Fibroblast of skin of left biceps (primary cell): ENCODE measurements at places on chromosomes 11 and 22.

DNA sequence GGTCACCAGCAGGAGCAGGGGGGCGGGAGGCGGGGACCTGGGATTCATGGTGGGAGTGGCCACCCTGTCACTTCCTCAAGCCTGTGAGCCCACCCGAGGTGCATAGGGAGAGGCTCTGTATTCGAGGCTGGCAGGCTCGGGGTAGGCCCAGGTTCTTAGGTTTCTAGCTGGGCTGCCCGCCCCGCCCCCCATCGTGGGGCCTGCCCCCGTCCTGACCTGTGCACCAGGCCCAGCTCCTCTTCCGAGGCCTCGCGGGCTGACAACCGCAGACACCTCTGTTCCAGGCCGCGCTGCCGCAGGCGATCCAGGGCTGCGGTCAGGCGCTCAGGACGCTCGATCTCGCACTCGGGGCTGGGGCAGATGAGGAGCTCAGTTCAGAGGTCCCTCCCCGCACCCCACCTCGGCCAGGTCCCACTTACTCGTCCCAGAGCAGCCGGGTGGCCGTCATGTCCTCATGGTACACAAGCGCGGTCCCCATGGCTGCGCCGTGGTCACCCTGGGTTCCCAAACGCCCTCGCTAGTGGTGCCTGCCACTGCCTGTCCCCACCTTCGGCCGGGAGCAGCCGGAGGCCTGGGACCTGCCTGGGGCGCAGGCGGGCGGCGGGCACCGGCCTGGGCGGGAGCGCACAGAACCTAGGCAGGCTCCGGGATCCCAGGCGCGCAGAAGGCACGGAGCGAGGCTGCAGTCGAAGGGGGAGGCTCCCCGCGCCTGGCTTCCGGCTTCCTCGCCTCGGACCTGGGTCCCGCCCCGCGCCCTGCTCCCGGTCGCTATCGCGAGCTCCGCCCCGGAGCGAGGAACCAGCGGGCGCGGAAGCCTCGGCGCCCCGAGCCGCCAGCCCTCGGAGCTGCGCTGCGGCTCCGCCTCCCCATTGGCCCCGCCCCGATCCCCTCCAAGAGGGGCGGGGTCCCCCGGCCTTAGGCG lies at the start of gene HDAC10:
Gene HDAC10, minus strand, starts transcription at position 711 of the 922 bp plus-strand sequence. Its CDS starts 233 bp downstream, at position 478.
- no peak for DNase-seq

GRCh38 chr11:115279813-115280761 lies 224.1 kb downstream of the CADM1 start:
- no peak for DNase-seq

GRCh38 chr11:67542169-67542568 lies 18.9 kb upstream of the CABP2 start:
- no peak for DNase-seq

GRCh38 chr11:46492532-46492931 lies 101.0 kb upstream of the CHRM4 start:
- no peak for DNase-seq

GRCh38 chr11:21861314-21861713 lies 331.6 kb upstream of the ANO5 start:
- DNase-seq = no peak

DNA sequence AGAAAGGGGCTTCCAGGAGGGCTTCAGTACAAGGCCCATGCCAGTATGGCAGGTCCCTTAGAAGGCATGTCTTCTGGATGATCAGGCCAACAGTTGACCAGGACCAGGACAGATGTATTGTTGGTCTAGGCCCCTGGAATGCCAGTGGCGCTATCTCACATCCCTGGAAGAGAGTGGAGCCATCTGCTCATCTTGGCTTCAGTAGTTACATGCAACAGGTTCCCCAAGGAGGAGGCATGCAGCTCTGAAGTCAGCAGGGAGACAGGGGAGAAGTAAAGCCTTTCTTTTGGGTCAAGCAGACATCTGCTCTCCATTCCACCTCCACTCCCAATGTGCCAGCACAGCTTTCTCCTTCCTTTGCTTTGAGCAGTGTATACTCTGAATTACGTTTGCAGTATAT lies 244.1 kb downstream of the KIRREL3 start:
- no peak for DNase-seq

GRCh38 chr11:73239111-73239521 lies 21.0 kb downstream of the P2RY2 start:
- no peak for DNase-seq

GRCh38 chr22:43540529-43540923 lies 128.7 kb downstream of the MPPED1 start:
- DNase-seq = no peak

DNA sequence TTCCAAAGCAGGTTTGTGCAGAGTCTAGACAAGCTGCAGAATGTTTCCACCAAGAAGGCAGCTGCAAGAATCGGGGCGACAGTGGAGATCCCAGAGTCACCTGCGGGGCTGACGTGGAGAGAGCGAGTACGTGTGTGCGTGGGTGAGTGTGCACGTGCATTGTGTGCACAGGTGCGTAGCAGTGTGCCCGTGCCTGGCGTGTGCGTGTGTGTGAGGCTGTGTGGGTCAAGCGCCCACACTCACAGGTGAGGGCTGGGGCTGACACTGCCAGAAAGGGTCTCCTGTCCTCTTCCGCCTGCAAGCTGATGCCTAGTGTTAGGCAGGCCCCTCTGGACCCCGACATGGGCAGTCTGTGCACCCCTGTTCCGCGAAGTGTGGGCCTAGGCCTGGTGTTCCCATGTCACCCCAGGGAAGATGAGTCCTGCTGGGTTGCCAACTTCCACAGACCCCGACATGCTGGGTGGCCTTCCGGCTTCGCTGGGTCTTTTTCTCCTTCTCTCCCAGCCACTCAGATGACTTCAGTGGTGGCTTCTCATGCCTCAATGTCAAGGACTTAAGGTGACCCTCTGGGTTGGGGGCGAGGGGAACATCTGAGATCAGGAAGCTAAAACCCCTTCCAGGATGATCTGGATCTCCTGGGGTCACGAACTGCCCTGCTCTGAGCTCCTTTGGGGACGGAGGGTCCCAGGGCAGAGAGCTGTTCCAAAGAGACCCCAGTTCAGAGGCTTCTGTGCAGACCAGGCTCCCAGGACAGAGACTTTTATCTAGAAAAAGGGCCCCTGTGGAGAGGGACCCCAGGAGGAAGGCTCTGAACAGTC lies 10.4 kb upstream of the SYT8 start:
- no peak for DNase-seq

GRCh38 chr11:121450401-121450800 lies 1.7 kb upstream of the SORL1 start:
- DNase-seq = no peak

- DNase-seq = no peak
Observed at GRCh38 chr11:8389029-8389996, 125.6 kb upstream of the LMO1 start.

DNA sequence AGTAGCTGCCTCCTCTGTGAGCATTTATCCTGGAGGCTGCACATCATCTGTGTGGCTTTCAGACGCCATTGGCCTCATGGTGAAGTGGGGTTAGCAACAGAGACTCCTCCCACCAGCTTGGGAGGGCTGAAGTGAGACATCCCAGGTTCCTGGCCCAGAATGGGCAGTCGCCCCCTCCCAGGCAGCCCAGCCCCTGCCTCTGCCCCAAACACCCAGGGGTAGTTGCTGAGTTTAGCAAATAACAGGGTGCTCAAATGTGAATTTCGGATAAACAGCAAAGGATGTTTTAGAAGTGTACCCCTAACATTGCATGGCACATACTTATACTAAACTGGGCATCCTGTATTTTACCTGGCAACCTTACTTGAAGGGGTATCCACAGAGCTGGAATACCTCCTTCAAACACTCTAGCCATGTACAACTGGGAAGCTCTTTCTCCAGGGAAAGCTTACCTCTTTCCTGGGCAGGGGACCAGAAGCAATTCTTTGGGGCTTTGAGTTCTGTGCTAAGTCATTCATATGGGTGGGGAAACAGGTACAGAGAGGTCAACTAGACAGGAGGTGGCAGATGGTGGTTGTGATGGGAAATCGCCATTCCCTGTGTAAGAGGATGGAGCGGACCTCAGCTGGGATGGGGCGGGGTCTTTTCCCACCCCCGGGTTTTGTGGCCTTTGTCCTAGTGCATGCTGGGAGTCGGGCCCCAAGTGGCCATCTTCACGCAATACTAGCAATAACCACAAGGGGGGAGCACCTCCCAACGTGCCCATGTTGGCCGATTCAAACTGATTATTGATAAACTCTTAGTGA lies 19.3 kb downstream of the MTFP1 start:
- no peak for DNase-seq

GRCh38 chr11:93196816-93197379 lies 893 bp downstream of the SLC36A4 start:
- no peak for DNase-seq

- DNase-seq = no peak
Observed at GRCh38 chr11:61749591-61750217, 2.7 kb upstream of the MYRF start.

DNA sequence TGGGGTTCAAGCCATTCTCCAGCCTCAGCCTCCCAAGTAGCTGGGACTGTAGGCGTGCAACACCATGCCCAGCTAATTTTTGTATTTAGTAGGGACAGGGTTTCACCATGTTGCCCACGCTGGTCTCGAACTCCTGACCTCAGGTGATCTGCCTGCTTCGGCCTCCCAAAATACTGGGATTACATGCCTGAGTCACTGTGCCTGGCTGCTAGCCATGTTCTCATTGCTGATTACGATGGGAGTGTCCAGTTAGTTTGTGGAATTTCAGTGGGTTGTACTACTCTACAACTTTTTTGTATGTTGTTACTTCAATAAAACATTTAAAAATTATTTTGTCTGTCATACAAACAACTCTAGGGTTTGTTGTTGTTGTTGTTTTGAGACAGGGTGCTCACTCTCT lies 4.8 kb upstream of the VPS11 start:
- no peak for DNase-seq

- no peak for DNase-seq
Observed at GRCh38 chr11:69391192-69392103, 90.0 kb upstream of the LINC01488 start.

DNA sequence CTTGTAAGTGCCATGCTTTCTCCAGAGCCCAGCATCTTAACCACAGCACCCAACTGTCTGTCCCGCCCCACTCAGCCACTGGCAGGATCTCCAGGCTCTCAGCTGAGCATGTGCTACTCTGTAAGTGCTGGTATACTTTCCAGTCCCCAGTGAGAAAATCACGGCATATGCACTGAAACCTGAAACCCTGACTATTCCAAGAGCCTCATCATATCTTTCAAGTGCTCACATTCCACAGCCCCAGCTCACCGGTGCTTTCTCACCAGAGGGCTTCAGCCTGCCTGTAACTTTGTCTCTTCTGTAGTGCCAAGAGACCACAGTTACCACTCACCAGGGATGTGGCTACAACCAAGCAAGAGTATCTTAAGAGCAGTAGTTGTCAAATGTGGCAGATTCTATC lies 24.4 kb upstream of the PAMR1 start:
- DNase-seq = peak; percentile 84

- peak; percentile 76 for DNase-seq
Observed at GRCh38 chr22:29344137-29344536, 28.6 kb upstream of the RASL10A start.

DNA sequence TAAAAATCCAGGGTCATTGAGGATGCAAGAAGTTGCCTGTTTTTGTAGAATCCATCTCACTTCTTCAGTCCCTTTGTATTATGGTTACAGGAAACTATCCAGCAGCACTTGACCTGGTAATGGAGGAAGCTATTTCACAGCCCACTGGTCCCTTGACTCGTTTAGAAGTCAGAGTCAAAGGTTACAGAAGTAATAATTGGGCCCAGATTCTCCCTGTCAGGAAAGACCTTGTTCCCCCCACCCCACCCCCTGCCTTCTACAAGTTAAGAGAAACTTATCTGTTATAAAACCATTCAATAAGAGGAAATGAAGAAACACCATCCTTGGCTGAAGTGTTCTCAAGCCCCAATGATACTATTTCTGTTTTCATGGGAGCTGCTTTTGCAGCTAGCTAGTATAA lies 65.8 kb downstream of the CSTPP1 start:
- no peak for DNase-seq

GRCh38 chr11:132008872-132009271 lies 638.5 kb downstream of the NTM start:
- no peak for DNase-seq

DNA sequence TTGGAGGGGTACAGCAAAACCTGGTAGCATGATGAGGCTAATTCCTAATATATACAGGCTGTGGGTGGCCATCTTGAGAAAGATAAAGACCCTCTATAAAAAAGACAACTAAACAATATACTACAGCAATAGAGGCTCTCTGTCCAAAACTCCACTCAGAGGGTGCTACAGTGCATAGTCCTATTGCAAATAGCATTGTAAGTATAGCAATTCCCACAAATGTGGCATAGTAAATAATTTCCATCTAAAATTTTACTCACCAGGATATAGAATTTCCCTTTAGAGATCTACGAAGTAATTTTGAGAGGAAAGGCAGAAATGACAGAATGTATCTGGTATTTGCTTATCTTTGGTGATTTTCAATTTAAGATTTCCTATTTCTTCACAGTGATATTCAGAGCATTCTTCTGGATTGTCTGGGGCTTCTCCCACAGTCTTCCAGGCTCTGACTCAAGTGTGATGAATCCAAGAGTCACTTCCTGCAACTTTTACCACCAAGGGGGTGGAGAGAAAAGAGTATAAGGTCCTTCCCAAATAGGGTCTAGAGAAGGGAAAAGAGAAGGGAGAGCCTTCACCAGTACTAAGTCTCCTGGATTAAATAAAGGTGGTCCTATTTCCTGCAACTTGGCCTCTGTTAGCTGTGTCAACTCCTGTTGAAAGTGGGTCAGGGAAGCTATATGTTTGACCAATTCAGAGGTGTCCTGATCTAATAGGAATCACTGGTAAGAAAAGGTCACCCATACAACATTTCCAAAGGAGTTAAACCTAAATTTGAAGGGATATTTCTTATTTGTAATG lies 1054.7 kb upstream of the CNTN5 start:
- peak; percentile 92 for DNase-seq

- DNase-seq = peak; percentile 67
Observed at GRCh38 chr22:21816787-21817496, 50.5 kb downstream of the MAPK1 start.

DNA sequence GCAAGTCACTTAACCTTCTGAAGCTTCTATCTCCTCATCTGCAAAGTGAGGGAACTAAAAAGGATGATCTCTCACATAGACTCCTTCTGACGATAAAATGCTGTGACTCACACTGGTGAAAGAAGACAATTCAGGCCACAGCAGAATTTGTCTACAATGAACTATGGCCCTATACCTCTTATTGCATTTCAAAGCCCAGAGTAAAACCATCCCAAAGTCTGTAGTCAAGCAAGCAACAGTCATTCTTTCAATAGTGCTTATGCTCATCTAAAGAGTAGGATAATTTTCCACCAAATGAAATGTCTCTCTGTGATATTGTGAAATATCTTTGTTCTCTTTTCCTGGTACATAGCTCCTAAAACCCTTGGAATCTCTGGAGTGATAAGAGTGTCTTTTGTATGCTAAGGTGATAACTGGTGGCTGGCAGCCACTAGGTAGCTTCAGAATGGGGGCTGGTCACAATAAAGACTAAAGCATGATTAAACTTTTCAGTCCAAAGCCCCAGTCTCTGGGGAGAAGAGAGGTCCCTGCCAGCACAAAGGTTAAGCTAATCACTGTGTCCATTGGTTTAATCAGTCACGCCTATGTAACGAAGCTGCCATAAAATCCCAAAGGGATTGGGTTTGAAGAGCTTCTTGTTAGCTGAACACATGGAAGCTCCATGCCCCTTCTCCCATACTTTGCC lies 30.8 kb downstream of the SYTL2 start:
- DNase-seq = no peak
